ENCODE measurements at places on chromosomes 4 and X.
A peak's percentile ranks its signal among the peaks of the same experiment; 100 is the strongest.

GRCh38 chrX:83305381-83305780 is 202.7 kb upstream of the POU3F4 start:
- DNase-seq: no peak

DNA sequence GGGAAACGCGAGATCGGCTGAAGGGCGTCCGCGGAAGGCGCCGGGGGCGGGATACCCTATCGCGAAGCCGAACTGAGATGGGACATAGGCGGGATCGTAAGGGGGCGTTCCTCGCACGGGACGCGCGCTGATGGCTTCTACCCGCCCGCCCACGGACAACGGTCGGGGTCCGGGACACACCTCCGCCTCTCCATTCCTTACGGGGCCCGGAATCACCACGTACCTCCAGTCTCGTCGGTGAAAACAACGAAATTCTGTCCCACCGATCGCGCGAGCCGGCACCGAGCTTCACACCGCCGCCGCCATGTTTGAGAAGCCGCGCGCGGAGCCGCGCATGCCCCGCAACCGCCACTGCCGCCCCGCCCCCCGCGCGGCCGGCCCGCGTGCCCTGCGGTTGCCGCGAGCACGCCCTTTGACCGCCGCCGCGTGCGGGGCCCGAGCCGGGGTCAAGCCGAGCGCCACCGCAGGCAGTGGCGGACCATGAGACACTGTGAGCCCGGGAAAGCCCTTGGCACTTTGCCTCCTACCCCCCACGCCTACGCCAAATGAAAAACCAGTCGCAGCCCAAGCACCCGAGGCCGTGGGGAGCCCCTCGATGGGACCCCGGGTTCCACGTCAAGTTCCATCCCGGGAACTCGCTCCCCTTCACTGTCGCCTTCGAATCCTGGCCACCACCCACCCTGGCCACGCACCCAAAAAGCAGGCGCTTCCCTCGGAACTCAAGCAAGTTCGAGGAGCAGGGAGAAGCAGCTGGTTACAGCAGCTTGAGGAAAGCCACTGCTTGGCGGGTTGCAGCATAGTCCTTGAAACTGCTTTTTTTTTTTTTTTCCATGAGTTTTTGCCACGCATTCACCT is at the start of gene SCML2:
Gene SCML2, minus strand, starts transcription at position 320 of the 855 bp plus-strand sequence. CDS start 20,617 bp downstream, outside the sequence.
- peak; percentile 30 for DNase-seq

DNA sequence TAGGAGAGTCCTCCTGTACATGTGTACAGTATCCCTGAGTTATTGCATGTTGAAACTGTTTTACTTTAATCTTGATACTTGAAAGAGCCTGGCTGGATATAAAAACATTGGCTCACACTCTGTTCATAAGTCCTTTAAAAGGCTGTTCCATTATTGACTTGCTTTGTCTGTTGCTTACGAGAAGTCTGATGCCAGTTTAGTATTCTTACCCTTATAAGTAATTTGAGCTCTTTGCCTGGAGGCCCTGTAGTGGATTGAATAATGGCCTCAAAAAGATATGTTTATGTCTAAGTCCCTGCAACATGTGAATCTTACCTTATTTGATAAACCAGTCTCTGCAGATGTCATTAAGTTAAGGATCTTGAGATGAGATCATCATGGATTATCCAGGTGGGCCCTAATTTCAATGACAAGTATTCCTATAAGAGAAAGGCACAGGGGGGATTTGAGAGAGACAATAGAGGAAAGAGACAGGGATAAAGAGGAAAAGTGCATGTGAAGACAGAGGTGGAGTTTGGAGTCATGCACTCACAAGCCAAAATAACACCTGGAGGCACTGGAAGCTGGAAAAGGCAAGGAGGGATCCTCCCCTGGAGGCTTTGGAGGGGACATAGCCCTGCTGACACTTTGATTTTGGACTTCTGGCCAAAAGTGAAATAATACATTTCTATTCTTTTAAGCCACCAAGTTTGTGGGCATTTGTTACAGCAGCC is 98.1 kb downstream of the IRF2 start:
- DNase-seq: no peak

GRCh38 chrX:15566244-15566643 is 34.5 kb downstream of the ACE2 start:
- no peak for DNase-seq

DNA sequence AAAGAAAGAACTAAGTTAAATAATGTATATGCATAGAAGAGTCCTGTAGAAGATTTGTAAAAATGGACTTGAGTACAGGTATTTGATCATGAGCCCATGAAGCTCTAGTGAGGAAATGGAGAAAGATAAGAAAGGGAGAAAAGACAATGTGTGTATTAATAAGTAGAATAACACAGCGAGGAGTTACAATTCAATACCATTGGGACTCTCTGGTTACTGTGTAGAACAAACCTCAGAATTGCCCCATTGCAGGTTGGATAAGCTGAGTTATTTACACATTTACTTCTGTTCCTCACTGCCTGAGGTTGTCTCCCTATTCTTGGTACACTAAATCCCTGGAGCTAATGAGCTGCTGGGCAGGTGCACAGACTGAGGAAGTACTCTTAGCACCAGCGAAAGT is 33.3 kb downstream of the BANK1 start:
- DNase-seq: no peak

DNA sequence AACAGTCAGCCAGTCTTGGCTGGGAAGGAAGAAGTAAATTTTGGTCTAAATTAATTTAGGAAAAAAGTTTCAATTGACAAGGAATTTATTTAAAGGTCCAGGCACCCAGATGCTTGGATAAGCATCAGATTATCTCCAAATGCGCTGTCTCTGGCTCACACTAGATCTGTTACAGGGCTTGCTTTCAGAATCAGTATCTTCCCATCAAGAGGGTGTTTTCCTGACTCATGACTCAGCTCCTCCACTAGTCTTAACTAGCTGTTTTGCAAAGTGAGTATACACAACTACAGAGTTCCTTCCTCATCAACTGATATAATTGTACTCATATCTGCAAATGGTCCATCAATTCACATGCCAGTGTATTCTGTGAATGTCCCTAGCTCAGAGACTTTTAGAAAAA is 482.1 kb upstream of the CPEB2 start:
- DNase-seq: no peak

GRCh38 chr4:14583331-14583730 is 418.9 kb upstream of the CPEB2 start:
- DNase-seq: no peak

DNA sequence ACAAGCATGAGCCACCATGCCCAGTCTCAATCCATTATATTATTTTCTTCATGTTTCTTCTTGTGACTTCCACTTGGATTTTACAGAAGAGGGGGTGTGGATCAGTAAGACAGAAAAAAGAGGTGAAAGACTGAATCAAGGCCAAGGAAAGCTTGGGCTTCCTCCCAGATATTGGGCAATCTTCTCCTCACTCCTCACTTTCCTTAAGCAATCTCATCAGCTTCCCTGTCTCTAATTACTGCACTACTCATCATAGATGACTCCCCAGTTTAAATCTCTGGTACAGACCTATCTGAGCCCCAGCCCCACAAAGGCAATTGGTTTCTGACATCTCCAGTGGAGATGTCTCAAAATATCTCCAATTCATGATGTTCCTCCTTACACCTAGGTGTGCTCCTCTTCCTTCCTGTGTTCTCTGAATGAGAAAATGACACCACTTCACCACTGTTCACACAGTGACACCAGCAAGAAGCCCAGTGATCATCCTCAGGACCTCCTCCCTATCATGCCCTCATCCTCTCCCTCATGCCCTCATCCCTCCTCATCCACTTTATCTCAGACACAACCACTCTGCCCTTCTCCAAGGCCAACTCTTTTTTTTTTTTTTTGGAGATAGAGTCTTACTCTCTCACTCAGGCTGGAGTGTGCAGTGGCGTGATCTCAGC is 44.8 kb upstream of the HERC6 start:
- peak; percentile 24 for DNase-seq

- no peak for DNase-seq
Observed at GRCh38 chr4:144171697-144172096, 31.2 kb upstream of the GYPA start.

DNA sequence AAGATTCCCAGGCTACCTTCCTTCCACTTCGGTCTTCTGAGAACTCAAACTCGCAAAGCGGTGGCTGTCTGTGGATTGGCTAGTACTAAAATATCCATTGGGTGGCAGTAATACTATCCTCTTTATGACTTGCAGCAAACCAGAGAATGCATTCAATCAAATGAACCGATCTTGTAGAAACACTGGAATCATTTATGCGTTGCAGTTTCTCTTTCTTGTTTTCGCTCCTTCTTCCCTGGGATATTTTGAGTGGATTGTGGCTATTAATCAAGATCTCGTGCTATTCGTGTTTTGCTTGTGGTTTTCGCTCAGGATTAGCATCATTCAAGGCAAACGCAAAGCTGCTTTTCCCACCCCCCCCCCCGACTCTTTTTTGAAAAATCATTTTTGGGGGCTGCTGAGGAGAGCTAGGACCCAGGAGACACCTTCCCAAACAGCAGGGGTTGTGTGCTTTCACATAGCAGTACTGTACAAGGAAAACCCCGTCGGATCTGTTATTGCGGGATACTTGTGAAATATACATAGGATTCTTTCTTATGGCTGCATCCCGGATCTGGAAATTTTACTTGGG is at the start of gene IL1RAPL1:
Gene IL1RAPL1, plus strand, starts transcription at position 466 of the 571 bp plus-strand sequence.
- peak; percentile 62 for DNase-seq

- DNase-seq: no peak
Observed at GRCh38 chr4:156966836-156967235, 4.8 kb downstream of the PDGFC start.

DNA sequence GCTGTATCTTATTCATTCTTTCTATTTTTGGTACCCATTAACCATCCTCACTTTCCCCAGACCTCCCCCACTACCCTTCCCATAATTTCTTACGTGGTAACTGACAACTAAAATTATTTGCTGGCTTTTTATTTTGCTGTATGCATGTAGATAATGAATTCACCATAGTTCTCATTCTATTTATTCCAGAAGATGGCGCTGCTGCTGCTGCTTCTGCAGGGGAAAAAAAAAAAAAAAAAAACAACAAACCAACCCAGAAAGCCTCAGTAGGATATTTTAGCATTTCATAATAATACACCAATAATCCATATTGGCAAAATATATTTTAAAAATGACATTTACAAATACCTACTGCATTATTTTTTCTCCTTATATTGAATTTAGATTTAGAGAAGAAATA is 416.6 kb upstream of the MAGEB18 start:
- no peak for DNase-seq

DNA sequence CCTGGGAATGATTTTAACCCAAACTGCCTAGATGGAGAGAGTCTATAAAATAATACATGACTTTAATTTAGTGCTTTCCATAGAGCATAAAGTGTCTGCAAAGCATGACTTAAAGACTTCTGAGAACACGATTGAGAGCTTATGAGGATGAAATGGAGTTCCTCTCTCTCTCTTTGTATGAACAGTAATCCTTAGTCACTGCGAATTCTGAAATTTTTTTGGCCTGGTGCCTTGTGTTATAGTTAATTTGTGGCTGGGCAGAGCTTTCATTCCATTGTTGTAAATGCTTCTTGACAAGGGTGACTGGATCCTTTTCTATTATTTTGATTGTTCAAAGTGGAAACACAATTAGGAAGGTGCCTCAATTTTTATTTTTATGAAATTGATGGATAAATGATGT is 179.5 kb downstream of the CEP135 start:
- peak; percentile 83 for DNase-seq

- no peak for DNase-seq
Observed at GRCh38 chr4:147528054-147528453, 47.2 kb downstream of the EDNRA start.

- DNase-seq: no peak
Observed at GRCh38 chr4:85769009-85769408, 294.1 kb downstream of the ARHGAP24 start.

- peak; percentile 35 for DNase-seq
Observed at GRCh38 chr4:46931981-46932380, 22.9 kb upstream of the COX7B2 start.

- DNase-seq: no peak
Observed at GRCh38 chr4:17336524-17336961, 175.3 kb downstream of the QDPR start.

GRCh38 chr4:1512738-1513660 is 106.8 kb upstream of the NKX1-1 start:
- no peak for DNase-seq

DNA sequence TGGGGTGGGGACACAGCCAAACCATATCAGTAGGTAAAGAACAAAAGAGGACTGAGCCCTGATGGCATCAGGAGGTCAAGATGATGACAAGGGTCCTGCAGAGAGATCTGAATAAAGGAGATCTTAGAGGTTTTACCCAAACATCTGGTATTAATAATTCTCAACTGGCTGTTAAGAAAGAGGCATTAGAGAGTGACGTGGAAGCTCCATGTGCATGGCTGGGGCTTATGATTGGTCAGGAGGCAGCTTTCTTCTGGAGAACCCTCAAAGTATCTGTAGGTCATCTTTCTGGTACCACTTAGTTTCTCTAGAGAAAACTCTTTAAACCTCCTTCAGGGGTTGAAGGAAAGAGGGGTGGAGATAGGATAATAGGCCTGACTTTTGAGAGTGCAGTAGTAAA is 18.7 kb downstream of the MGST2 start:
- DNase-seq: peak; percentile 50

DNA sequence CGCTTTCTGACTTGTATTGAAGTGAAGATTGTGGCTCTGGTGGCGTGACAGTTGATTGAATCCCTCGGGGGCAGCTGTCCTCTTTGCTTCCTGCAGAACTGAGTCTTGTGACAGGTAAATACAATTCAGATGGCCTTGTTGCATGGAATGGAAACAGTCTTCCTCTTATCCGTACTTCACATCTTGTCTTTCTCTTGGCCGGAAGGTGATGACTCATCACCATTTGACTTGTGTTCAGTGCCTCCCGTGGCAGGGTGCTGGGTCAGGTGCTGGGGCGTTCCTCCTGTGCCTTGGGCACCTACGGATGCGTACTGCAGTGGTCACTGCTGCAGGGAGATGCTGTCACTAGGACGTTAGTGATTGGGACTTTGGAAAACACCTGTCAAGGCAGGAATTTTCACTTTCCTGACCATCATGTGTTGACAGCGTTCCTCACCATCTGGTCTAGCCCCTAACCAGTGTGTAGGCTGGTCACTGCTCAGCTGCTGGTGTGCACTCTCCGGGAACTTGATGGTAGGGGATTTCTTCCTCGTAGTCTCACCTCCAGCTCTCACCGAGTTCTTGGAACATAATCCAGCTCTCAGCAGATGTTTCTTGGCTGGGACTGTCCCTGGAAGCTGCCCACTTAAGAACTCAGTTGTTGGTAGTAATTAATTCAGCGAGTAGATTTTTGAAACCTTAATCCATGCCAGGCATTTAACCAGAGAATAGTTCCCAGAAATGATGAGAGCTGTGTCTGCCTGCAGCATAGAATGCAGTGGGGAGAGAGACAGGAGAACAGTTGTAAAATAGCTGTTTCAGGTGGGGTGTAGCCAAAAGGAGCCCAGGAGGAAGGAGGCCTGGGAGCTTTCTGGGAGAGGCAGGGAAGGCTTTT is 7.2 kb downstream of the TBC1D14 start:
- DNase-seq: no peak

All from fibroblast of skin of right quadriceps (primary cell).